NCI-H2171 (cell line): ENCODE measurements at places on chromosomes 6 and 20.

DNA sequence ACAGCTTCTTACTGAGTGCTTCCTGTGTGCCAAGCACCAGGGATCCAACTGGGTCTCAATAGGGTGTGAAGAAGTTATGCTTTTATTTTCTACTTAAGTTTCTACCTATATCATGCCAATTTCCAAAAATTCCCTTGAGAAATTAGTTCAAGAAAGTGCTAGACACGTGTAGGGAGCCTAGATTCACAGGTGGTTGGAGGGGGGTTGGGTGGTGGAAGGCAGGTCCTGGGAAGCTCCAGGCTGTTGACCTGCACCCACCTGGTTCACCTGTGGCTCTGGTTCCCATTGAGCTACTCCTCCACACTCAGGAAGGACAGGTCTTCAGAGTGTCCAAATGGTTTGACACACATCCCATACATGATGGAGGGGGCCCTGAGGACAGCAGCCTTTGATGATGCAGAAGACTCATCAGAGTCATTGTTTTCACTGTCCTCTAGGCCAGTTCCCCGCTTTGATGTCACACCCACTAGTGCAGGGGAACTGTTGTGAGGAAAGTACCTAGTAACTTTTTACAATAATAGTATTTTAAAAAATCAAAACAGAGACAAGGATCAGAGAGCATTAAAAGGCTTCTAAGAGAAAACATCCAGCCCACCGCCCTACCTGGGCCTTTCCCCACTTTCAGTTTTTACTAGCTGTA is 39.8 kb upstream of the MYL9 start:
- DNase-seq: no peak

DNA sequence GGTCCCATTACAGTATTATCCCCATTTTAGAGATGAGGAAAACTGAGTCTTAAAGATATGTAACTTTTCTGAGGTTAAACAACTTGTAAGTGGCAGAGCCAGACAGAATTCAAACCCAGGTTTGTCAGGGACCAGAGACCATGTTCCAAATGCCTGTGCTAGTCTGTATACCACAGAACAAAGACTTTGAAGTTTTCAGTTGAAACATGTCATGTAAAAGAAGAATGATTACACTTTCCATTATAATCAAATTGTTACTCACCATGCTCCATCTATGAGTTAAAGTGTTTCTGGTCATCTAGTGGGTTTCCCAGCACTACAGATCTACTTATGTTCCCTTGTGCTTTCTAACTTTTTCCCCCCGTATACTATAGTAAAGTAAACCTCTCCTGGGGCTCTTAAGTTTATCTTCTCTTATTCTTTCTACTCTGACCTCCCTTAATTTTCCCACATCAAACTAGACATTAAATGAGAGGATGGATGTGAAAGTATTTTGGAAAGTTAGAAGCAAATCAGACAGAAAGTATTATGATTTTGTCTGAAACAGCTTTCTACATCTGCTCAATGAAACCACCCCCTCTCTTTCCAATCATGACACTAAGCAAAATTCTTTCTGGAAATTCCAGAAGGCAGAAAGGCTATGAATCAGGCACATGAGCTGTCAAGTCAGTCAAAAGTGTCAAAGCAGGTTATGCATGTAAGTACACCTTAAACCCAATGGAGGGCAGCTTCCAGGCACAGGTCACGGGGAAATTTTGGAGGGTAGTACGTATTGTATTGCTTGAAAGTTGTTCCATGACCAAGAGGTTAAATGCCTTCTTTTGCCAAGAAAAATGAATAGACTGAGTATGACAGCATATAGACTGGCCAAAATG is 132.7 kb upstream of the MAP3K7 start:
- DNase-seq: no peak

DNA sequence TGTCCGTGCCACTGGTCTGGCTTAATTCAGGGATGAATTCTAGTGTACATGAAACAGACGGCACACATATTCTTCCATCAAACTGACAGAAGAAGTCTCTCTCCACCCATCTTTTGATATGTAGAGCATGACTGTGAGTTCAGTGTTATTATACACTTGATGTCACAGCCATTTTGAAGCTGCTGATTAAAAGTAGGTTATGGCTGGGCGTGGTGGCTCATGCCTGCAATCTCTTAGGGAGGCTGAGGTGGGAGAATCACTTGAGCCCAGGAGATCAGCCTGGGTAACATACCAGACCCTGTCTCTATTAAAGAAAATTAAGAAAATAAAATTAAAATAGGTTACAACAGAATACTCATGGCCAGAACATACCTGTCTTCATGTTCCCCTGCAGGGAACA is 20.7 kb downstream of the C6orf15 start:
- no peak for DNase-seq

- DNase-seq: peak; percentile 29
These were observed 40.6 kb downstream of the TRIM38 start for GRCh38 chr6:26003102-26003694.

DNA sequence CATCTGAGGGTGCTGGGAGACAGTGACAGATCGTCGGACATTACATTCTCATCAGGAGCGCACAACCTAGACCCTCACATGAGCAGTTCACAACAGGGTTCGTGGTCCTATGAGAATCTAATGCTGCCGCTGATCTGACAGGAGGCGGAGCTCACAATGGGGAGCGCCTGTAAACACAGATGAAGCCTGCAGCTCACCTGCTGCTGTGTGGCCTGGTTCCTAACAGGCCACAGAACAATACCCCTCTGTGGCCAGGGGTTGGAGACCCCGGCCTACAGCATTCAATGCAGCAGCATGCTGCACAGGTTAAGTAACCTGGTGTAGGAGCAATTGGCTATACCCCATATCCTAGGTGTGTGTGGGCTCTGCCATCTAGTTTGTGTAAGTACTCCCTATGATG is 19.5 kb downstream of the ANKRD60 start:
- DNase-seq: no peak

GRCh38 chr6:97977084-97977483 is 694.1 kb upstream of the MMS22L start:
- no peak for DNase-seq

DNA sequence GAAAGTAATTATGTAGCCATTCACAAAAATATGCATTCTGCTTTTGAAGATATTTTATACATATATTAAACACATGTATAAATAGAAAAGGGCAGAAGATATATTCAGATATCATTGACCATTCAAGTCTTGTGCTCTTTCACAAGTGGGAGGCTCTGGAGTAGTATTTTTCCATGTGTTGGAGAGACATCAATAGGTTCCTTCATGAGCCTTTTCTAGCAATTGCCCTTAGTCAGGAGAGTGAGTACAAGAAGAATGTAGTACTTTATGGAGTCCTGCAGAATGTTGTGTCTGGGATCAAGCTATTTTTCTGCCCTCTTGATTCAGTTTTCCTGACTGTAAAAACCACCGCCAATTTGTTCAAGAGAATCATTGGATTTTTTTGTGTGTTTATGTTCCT is 117.9 kb downstream of the LRRC1 start:
- no peak for DNase-seq

DNA sequence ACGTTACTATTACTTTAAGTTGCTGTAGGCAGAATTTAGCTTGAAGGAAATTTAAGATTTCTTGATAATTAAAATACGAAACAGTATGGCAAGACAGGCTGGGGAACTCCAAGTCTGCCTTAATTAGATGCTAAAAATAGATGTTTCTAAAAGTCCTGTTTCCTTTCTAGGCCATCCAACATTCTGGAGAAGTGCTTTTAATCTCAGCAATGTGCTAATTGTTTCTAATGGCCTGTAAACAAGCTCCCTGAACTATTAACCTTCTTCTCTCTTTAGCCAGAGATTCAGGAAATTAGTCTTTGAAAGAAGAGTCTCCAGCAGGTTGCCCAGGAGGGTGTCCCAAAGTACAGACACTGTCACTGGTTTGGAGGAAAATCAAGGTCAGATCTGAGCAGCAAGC is 677.3 kb upstream of the AGPAT4 start:
- DNase-seq: no peak

GRCh38 chr20:6768228-6769140 is 998 bp downstream of the BMP2 start:
- DNase-seq: no peak

DNA sequence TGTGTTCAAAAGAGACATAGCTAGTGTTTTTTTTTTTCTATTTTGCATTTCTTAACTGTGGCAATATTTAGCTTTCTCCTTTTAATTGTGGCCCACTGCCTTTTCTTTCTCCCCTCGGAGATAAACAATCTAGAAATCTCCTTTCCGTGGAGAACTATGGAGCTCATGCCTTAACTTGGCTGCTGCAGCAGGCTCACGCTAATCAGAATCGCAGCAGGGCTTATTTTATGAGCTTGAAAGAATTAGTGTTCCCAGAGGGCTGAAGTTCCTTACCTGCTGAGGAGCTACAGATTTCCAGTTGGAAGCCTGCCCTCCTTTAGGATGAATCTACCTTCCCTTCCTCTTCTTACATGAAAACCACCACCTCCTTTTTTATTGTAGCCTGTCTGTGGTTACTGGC is 35.6 kb downstream of the CTNNBL1 start:
- DNase-seq: peak; percentile 78

- peak; percentile 55 for DNase-seq
These were observed 29.3 kb downstream of the NSFL1C start for GRCh38 chr20:1437235-1437904.

DNA sequence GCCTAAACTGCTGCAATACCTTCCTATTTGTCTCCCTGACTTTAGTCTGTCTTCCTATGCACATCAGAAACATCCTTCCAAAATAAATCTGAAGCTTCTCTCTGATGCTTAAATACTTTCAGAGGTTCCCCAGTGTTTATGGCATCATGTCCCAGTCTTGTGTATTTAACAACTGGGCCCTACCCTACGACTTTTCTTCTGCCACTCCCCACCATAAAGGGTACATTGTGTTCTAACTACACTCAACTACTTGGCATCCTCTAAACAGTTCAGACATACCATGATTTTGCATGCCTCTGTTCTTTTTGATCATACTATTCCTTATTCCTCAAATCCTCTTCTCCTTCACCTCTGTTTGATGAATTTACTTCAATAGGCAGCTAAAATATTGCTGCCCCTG is 143.0 kb upstream of the KCNK16 start:
- no peak for DNase-seq

DNA sequence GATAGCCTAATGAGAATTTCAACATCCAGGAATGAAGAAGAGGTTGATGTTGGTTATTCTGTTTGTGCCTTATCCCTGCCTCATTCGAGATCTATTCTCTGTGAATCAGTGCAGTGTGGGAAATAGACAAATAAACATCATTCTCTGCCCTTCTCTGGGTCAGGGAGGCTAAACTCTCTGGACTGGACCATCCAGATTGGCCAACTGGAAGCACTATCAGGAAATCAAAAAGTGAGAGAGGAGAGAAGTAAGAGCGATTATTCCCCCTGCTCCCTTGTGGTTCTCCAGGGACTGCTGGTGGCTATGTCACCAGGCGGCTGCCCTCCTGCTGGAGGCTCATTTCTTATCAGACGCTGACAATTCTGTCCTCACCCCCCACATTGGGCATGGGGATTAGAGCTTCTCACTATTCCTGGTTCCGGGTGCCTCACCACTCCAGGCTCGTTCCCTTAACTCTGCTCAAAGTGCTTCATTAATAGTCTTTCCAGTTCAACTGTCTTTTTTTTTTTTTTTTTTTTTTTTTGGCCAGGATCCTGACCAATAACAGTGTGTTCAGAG is 201.7 kb upstream of the RREB1 start:
- DNase-seq: peak; percentile 58

GRCh38 chr6:91276315-91276714 is 689.4 kb upstream of the MAP3K7 start:
- no peak for DNase-seq

- DNase-seq: no peak
These were observed 12.7 kb upstream of the ARFGEF2 start for GRCh38 chr20:48908656-48909319.

DNA sequence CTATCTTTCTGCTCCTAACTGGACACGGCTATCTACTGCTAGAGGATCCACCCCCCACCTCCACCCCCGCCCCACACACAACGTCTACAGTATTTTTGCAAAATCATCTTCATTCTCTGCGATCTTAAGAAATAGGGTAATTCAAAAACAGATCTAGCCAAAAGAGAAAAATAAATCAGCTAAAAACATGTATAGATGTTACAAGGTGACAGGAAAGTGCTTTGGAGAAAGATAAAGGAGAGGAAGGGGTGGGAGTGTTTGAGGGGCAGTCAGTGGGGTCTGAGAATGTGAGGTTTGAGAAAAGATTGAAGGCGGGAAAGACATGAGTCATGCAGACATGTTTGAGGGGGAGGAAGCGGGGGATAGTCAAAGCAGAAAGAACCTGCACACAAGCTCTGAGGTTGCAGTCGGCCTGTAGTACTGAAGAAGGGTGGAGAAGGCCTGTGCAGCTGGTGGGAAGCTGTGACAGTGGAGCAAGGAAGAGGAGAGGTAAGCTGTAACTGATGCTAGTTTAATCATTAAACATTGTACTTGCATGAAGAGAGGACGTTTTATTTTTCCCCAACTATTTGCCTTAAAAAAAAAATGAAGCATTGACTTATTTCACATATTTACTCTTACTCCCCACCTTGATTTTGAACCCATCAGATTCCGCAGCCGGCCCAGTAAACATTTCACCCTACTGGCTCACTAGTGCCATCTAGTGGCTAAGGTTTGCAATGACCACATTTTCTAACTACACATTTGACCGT is 332.6 kb downstream of the ADGRB3 start:
- DNase-seq: peak; percentile 46

- no peak for DNase-seq
These were observed 480.9 kb upstream of the NOX3 start for GRCh38 chr6:155936551-155936950.

DNA sequence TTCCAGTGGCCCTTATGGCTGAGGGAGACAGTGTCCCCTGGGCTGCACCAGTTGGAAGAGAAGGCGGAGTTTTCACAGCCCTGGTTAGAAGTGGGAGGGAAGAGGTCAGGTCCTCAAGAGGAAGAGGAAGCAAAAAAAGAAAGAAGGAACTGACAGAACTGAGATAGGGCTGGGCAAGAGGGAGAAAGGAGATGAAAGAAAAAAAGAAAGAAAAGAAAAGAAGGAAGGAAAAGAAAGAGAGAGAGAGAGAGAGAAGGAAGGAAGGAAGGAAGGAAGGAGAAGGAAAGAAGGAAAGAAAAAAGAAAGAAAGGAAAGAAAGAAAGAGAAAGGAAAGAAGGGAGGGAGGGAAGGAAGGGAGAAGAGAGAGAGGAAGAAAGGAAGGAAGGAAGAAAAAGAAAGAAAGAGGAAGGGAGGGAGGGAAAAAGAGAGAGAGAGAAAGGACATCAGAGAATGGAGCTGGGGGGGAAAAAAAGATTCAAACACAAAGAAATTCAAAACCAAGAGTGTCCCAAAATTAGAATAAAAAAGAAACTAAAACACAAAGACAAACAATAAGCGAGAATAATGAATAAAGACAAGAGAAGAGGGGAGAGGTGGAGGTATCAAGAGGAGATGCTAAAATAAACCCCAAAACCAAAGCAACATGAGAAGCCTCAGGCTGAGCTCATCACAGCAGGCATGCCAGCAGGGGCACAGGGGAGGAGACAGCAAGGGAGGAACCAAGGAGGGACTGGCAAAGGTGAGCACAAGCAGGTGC is 5.3 kb upstream of the FUCA2 start:
- DNase-seq: no peak
